ENCODE measurements at places on chromosomes 3 and 15.
A peak's percentile ranks its signal among the peaks of the same experiment; 100 is the strongest.

- no peak for DNase-seq
Observed at GRCh38 chr3:81279481-81280379, 481.7 kb downstream of the GBE1 start.

DNA sequence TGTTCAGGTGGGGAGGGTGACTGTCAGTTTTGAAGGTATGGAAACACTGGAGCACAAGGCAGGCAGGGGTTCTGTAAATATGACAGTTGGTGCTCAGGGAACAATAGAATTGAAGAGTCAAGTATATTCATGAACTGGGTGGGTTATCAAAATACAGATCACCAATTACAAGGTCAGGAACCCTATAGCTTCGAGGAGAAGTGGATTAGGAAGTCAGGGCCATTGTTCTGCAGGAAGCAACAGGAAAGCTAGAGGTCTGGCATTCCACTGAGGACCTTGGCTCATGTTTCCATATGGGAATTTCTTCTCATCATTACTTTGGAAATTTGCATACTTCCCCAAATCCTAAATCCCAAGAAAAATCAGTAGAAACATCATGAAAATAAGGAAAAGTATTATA, 125.9 kb downstream of the MYRIP start:
- no peak for DNase-seq

DNA sequence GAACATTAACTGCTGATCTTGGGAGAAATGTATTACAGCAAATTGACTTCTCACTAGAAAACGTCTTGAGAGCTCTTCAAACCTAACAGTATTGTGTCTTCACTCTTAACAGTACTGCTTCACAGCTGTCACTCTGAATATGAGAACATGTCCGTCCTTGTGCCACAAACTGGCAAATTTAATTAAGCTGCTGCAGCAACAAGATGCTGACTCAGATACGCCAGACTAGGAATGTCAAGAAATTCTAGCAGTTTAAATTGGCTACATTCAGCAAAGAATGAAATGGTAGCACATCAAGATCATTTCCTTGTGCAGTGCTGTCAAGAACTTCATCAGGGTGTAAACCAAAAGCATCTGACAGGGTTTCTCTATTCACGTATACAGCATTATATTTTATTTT, 7.6 kb downstream of the ICE2 start:
- DNase-seq = no peak

DNA sequence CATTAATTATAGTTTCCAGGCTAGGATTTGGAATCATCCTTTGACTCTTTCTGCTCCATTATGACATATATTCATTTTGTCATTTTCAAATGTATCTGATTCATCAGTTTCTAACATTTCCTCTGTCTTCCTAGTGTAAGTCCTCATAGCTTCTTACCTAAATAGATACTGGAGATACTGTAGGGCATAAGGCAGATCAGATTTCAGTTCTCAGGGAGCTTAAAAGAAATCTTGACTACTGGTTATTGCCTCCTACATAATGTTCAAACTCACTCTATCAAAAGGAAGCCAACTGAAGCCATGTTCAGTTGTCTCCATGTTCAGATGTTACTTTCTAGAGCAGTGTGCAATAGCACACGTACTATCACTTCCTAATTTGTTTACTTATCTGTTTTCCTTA, 29.6 kb upstream of the CTDSPL2 start:
- no peak for DNase-seq

GRCh38 chr3:26106228-26106627, 316.3 kb downstream of the OXSM start:
- no peak for DNase-seq

DNA sequence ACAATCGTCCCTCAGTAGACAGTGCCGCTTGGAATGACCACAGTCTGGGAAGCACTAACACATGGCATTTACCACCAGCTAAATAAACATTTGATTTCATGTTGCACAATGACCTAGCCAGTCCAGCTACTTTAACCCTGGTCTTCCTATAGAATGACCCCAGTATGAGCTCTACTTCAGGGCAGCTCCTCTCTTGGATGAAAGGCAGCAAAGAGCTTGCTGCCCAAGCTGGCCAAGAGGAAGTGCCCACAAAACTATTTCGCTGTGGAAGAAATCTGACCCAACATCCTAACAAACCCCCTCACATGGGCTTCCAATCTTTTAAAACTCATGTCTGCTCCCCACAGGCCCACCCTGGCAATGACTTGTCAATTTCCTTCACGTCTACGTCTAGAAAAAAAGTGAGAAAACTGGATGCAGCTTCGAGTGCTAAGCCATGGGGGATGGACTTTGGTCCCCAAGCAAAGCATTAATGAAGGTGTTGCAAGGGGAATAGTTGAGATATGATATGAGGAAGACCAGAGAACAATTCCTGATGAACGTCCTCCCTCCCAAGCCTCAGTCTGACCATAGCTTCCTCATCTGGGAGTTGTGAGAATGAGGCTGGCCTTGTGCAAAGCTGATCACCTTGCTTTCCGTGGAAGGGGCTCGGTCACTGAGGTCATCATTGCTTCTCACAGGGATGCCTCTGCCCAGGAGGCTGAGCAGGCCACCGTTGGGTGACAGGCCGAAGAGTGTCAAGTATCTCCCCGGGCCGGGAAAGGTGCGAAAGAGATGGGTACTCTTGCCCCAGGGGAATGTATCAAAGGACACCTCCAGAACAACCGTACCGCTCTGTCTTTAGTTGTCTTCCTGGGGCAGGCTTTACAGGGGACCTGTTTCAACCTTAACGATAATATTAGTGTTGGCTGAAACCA, 964 bp downstream of the SLC25A20 start:
- no peak for DNase-seq

DNA sequence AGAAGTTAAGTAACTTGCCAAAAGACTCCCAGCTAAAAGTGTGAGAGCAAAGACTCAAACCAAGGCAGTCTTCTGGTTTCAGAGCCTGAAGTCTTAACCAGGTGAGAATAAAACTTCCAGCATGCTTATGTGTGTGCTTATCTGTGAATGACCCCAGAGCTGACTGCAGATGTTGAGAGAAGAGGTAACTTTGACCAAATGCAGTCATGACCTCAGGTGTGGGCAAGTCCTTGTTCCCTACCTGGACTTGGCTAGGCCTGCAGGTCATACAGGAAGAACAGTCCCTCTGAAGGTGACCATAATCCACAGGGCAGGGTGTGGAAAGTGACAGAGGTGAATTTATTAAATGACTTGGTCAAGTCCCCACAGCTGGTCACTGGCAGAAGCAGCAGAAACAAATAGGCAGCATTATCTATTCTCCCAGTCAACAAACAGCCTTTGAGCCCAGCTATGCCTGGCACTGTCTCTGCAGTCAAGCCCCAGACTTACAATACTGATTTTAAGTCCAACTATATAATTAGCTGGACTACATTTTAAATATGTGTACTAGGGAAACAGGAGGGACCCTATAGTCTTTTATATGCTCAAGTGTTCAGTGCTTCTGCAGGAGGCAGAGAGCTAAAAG, 3.0 kb upstream of the CPEB1 start:
- no peak for DNase-seq

- no peak for DNase-seq
Observed at GRCh38 chr3:64584179-64584578, 103.6 kb downstream of the ADAMTS9 start.

DNA sequence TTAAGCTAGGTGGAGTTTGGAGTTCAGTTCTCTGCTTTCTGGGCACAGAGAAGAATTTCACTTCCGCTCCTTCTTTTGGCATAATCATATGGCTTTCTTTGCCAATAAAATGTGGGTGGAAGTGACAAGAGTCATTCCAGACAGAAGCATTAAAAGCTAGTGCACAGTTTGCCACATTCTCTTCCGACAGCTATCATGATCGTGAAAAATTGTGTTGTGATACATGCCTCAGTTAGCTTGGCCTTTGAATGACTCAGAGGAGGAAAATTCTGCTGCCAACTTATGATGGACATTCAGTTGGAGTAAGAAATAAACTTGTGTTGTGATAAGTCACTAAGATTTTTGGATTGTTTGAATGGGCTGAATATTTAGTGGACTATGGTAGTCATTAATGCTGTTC, 291.7 kb upstream of the SATB1 start:
- DNase-seq = no peak

GRCh38 chr3:140398387-140398786, 279.5 kb upstream of the TRIM42 start:
- no peak for DNase-seq

- DNase-seq = peak; percentile 25
Observed at GRCh38 chr15:79004336-79004735, 59.5 kb upstream of the CTSH start.

DNA sequence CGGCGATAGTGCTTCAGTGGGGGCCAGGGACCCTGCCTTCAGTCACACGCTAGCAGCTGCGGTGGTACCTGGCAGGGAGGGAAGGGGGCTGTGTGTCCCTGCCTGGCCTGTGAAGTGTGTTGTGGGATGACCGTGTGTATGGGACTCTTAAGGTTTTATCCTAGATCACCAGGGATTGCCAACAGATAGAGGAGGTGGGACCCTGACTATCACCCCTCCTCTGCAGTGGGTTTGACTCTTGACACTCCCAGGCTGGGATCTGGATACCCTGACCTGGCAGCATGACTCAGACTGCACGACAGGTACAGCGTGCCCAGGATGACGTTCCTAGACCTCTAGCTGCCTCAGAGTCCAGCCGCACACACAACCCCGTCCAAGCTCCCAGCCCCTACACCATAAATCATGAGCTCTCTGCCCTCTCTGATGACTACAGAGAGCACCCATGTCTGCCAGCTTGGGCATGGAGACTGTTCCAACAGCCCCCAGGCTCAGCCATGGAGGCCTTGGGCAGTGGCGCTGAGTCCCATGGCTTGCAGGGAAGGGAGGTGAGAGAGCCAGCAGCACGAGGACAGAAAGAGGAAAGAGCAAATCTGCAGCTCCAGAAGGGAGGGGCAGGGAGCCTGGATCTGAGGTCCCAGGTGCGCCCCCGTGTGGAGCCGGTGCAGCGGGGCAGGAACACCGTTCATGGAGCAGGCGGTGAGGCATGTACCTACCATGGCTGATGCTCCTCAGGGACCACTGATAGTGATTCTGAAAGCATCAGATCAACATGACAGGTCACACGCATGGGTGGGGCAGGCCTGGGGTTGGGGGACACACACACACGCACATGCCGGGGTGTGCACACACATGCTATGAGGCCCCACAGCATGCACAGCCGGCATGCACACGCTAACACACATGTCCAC, 71.0 kb downstream of the ADAMTS7 start:
- peak; percentile 60 for DNase-seq

- DNase-seq = no peak
Observed at GRCh38 chr3:97930018-97930417, 42.2 kb downstream of the RIOX2 start.

- DNase-seq = no peak
Observed at GRCh38 chr3:109887293-109887692, 549.9 kb upstream of the DPPA4 start.

- DNase-seq = no peak
Observed at GRCh38 chr3:134430174-134430573, 55.6 kb downstream of the ANAPC13 start.

DNA sequence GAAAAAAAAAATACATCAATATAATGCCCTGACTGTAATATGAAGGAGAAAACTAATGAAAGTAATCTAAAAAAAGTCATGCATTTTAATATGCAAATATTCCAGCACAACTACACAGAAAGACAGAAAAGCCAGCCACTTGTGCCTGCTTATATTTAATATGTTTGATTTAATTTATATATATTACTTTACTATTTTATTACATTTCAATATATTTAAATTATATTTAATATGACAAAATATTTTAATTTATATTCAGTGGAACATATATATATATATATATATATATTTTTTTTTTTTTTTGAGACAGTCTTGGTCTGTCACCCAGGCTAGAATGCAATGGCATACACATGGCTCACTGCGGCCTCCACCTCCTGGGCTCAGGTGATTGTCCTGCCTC, 14.1 kb upstream of the SAMD7 start:
- no peak for DNase-seq

GRCh38 chr3:8421267-8421666, 80.4 kb upstream of the LMCD1 start:
- no peak for DNase-seq

DNA sequence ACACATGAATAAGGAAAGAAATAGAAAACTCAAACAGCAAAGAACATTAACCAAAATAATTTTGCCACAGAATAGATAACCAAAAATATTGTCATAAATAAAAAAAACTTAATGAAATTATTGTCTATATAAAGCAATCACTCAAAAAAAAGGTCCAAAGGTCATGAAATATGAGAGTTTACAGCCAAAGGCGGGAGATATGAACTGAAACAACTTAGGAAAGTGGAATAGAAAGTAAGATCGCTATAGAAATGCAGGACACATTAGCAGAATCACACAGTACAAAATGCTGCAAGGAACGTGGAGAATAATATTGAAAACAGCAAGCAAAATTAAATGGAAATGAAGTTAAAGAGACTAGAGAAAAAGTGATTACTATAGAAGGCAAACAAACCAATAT, 375.0 kb upstream of the ARHGEF26 start:
- DNase-seq = no peak

GRCh38 chr3:158539414-158540014, 31.5 kb upstream of the MLF1 start:
- no peak for DNase-seq

DNA sequence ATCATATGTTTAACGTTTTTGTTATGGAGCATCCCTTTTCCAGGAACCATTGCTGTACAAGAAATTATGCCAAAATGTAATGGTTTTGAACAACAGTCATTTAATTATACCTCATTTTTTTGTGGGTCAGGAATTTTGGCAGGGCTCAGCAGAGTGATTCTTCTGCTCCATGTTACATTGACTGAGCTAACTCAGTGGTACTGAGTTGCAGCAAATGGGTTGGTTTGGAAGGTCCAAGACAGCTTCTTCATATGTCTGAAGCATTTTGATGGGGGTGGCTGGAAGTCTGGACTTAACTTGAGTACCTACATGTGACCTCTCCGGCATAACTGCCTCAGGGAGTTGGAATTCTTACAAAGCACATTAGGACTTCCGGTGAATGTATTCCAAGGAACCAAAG, 26.0 kb upstream of the CMC1 start:
- no peak for DNase-seq

DNA sequence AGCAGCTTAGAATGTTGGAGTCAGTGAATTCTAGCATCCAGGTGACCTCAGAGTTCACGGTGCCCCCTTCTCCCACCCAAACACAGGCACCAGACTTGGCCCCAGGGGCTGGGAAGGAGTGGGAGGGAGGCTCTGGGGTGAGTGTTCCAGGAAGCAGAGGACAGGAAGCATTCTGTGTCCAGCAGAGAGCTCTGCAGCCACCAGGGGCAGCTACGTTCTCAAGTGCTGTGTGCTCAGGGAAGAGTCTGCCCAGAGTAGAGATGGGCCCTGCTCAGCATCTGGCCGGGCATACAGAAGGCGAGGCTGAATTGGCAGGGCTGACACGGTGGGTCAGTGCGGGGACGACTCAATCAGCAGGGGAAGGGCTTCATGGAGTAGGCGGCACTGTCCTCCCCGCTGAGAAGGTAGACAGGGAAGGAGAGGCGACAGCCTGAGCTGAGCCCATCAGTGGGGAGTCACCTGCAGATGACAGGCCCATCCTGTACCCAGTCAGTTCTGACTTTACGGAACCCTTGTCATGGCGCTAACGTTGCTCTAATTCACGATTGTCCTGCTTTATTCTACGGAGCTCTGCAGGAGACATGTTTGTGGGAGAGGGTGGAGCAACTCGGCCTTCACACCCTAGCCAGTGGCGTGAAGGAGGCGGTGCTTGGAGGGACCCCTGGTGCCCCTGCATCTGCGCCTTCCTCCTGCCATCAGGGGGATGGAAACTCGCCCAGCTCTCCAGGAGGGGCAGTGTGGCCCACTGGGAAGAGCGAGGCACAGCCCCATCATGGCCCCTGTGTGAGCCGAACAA, 82.2 kb downstream of the C3orf70 start:
- no peak for DNase-seq

All from T-helper 2 cell treated with Interferon-gamma antibody and Interleukin-4, amounts not matched to agents 5 μg/mL and 100 μg/mL, for 36 hours (primary cell).